ENCODE measurements at places on chromosomes 11 and 22.

DNA sequence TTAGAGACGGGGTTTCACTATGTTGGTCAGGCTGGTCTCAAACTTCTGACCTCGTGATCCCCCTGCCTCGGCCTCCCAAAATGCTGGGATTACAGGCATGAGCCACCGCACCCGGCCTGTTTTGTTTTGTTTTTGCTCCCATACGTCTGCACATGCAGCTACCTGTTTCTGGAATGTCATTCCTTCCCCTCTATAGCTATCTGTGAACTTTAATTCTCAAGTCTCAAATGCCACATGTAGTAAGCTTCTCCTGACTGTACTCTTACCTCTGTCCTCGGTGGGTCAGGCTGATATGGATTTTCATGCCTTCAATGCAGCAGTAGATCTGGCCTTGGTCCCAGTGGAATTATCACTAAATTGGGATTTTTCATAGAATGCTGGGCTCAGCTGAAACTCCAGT is 12.4 kb upstream of the SWAP70 start:
- no peak for DNase-seq

DNA sequence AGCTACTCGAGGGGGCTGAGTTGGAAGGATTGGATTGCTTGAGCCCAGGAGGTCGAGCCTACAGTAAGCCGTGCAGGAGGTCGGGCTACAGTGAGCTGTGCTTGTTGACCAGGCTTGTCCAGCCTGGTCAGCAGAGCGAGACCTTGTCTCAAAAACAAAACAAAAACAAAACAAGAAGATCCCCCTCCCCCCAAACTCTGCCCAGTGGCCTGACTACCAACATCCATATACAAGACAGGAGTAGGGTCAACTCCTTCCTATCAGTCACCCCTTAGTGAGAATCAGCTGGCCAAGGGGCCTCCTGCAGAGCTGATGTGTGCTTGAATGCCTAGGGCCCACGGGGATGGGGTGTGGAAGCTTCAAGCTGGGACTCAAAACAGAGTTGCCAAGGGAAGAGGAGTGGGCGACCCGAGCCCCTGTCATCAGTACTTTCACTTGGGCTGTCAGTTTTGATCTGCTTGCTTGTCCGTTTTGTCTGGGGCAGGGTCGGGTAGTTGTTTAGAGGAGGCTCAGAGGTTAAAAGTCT is 942 bp upstream of the TSPAN18 start:
- no peak for DNase-seq

DNA sequence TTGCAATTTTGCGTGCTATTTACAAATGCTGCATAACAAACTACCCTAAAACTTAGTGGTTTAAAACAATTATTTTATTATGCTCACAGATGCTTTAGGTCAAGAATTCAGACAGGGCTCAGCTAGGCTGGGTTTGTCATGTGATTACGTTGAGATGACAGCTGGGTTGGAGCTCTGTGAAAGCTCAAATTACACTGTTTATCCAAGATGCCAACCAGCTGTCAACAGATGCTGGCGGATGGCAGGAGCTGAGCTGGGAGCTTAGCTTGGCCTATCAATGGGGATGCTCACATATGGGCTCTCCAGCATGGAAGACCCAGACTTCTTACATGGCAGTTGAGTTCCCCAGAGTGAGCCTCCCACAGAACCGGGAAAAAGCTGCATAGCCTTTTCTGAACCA is 62.7 kb downstream of the STK33 start:
- no peak for DNase-seq

GRCh38 chr11:69193629-69194028 is 37.9 kb downstream of the SMIM38 start:
- DNase-seq = peak; percentile 30

DNA sequence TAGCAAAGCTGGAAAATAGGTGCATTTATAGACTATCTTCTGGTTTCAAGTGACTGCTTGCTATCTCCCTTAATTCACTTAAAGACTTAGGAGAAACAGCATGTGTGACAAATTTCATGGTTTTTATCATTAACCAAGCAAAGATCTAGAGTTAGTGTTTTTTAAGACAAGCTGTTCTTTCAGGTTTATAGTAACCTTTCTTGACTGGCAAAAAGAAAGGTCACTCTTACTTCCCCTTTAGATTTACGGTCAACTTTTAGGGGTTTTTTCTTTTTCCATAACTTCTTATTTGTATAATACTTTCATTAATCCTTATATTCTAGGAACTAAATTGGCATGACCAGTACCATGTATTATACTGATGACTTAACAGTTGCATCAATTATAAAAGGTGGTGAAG is 46.6 kb downstream of the KDM2A start:
- no peak for DNase-seq

- no peak for DNase-seq
These were observed 52.6 kb upstream of the CRYBB3 start for GRCh38 chr22:25146906-25147641.

- no peak for DNase-seq
These were observed 153.8 kb upstream of the ARHGAP20 start for GRCh38 chr11:110866081-110866480.

- DNase-seq = peak; percentile 58
These were observed 84.2 kb downstream of the FDX1 start for GRCh38 chr11:110513846-110514437.

GRCh38 chr22:50014655-50015401 is 2.3 kb upstream of the IL17REL start:
- DNase-seq = no peak

DNA sequence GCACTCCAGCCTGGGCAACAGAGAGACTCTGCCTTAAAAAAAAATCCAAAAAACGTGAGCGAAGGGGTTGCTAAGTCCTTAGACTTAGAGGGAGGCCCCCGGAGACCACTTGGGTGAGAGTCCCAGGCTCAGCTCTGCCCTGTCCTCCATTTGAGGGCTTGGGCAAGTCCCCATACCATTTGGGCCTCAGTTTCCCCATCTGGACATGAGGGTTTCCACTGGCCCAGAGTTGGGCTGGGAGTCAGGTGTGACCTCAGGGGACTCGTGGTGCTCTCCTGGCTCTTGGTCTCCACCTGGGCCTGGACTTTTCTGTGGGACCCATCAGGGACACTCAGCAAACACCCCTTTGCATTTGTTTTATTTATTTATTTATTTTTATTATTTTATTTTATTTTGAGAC is 35.2 kb upstream of the CSNK1E start:
- DNase-seq = no peak

DNA sequence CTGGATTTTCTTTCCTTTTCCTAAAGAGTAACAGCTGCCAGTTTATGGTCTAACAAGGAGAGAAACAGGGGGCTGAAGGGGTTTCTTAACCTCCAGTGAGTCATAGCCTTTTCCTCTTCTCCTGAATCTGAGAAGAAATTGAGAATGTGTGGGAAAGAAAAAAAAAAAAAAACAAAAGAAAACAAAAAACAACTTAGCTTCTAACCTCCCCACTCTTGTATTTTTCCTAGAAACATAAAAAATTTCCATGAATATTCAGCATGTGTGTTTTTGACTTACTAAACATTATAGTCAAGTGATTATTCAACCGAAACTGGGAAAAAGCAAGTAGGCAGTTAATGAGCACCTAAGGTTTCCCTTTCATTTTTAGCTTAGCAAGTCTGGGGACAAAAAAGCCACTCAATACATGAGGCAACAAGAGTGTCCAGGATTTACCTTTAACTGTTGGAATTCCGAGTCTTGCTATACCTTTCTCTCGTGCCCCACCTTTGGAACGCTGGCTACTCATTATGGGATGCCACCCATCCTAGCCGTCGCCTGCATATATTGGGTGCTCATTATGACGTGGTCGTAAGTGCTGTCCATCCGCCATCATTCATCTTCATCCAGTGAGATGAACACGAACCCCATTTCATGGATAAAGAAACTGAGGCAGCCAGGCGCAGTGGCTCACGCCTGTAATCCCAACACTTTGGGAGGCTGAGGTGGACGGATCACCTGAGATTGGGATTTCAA is 2.4 kb downstream of the ASPHD2 start:
- DNase-seq = peak; percentile 30

DNA sequence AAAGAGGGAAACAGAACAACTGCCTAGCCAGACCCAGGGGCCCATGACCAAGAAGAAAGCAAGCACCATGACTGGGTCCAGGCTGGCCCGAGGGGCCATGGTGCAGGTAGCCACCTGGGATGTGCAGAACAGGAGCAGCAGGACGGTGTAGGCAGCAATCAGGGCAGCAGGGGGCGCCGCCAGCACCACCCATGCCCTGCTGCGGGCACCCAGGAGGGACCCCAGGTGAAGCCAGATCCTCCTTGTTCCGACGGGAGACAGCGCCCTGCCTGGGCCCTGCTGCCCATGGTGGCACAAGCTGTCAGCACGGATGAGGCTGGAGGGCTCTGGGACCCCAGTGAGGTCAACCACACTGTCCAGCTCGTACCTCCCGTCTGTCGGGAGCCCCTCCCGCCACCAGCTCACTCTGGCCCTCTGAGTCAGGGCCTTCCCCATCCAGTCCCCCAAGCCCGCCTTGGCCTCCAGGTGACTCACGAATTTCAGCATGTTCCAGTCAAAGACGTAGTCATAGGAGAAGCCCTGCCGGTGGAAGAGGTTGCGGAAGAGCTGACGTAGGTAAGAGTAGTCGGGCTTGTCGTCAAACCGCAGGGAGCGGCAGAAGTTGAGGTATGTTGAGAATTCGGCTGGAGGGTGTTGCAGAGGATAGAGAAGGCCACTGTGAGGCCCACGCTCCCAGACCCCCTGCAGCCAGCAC is 18.8 kb downstream of the CSNK1E start:
- DNase-seq = peak; percentile 85

DNA sequence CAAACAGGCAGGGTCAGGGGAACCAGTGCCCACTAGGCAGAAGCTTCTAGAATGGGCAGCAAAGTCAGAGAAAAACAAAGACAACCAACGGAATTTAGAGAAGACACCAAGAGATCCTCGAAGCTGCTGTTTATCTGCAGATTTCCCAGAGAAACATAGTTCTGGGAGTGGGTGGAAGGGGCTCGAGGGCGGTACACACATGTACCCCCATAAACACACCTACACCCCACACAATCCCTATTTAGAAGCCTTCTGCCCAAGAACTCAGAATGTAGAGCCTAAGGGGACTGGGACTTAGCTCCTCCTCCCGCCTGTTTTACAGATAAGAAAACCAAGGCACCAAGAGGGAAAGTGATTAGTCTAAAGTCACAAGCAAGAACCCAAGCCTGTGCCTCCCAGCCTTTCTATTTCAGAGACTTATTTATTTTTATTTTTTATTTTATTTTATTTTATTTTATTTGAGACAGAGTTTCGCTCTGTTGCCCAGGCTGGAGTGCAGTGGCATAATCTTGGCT is 6.4 kb downstream of the NPTXR start:
- DNase-seq = no peak

GRCh38 chr22:45399712-45400445 is 13.5 kb downstream of the SMC1B start:
- no peak for DNase-seq

- DNase-seq = peak; percentile 2
These were observed 468.9 kb downstream of the LUZP2 start for GRCh38 chr11:24965748-24966147.

GRCh38 chr11:74154620-74155281 is 16.1 kb downstream of the C2CD3 start:
- DNase-seq = peak; percentile 34

GRCh38 chr11:83070731-83071566 is 748 bp downstream of the RAB30 start:
- no peak for DNase-seq

DNA sequence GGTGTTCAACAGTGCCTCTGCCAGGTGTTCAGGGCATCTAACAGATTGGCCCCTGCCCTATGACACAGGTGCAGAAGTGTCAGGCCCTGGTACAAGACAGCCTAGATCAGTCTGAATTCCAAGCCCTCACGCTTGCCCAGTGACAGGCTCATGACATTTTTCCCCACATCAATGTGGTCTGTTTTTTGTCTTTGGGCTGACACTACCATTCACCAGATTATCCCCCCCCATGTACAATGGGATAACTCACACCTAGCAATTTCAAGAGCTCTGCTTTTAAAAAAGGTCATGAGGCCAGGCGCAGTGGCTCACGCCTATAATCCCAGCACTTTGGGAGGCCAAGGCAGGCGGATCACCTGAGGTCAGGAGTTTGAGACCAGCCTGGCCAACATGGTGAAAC is 155.5 kb upstream of the PITPNB start:
- DNase-seq = no peak

DNA sequence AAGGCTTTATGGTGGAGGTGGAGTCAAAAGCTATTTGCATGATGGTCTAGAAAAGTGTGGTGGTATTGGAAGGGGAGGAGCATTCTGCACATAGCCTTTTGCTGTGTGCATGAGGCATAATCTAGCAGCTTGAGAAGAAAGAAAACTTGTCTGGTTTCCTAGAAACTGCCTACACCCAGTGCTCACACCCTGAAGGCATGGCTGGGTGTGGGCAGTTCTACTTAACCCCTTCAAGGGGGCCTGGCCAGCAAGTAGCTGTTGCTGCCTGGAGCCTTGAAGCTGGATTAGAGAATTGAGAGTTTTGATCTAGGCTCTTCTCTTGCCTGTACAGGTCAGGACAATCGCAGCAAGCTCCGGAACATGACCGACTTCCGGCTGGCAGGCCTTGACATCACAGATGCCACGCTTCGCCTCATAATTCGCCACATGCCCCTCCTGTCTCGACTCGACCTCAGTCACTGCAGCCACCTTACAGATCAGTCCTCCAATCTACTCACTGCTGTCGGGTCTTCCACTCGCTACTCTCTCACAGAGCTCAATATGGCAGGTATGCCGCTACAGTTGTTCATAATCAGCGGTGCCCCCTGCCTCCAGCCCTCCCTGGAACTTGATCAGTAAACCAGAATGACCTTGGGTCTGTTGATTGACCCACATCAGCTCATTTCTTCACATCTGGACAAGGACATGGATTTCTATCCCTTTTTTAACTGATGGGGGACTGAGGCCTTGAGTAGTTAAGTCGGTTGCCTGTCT is 12.2 kb upstream of the GRK2 start:
- DNase-seq = no peak

GRCh38 chr22:26825960-26826935 is 168.9 kb downstream of the MIAT start:
- peak; percentile 64 for DNase-seq

DNA sequence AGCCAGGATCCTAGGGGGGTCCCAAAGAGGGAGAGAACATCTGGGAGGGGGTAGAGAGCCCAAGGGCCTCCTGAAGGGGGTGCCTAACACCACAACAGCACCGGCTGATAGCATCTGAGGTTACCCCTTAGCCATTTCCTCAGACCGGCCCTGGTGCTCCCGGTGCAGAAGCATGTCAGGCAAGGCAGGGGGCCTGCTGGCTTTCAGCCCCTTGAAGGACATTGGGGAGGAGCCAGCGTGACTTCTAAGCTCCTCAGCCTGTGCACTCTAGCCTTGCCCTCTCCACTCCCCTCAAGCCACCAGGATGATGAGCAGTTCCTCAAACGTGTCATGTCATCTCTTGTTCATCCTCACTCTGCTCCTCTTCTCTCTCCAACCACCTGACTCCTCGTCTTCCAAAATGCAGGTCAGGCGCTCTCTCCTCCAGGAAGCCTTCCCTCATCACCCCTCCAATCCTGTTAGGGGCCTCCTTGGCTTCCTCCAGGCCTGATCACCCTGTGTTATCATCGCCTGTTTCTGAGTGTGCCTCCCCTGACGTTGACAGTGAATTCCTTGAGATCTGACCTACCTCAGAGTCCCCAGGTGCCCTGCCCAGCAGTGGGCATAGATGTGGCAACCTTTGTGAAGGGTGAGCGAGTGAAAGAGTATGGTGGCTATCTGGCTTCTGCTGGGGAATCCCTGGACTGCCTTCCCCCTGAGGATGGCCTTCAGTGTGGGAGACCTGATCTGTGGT is 6.1 kb downstream of the P2RY2 start:
- no peak for DNase-seq
